ENCODE measurements at places on chromosomes 11 and 22. TPM values are rescaled to one million over a fixed set of nuclear protein-coding genes. Genes with fewer than 3 reads are reported as not detected.

FGF4 gene
- polyA plus RNA-seq = 0.57 TPM

MCHR1 gene
- polyA plus RNA-seq = 4.6 TPM

CNTF gene
- polyA plus RNA-seq = 0.33 TPM

DNA sequence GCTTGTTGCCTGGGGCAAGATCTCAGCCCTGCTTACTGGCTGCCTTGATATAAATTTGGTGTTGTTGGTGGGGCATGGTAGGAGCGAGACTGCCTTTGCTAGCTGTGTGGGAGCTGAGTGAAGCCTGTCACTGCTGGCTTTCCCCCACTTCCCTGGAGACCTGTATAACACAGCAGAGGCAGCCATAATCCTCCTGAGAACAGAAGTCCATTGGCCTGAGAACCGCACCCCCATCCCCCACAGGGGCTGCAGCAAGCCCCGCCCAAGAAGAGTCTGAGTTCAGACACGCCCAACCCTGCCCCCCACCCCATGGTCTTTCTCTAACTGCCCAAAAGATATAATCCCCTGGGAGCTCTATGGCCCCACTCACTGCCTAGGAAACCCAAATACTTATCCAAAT lies 39.2 kb upstream of the ARHGAP42 start:
- H3K4me3 ChIP-seq = no peak overlapping the region
- no peaks in the 10 kb centered on the region for H3K27me3 ChIP-seq
- H3K36me3 ChIP-seq = no peaks in the 10 kb centered on the region
- H3K27ac ChIP-seq = no peak overlapping the region
- no peak for DNase-seq
- H3K4me1 ChIP-seq = no peaks in the 10 kb centered on the region

GRCh38 chr11:96388891-96389719 lies 607 bp downstream of the CCDC82 start:
- peaks cover 2% of the 10 kb centered on the region for H3K4me1 ChIP-seq
- peak overlapping the region; percentile 69 for H3K4me3 ChIP-seq
- DNase-seq = peak; percentile 36
